ENCODE measurements at places on chromosomes 4 and X.

GRCh38 chr4:130591091-130591490 is 1495.1 kb downstream of the C4orf33 start:
- no peak for DNase-seq

GRCh38 chrX:118108304-118108703 is 8.3 kb downstream of the KLHL13 start:
- DNase-seq, result no peak

GRCh38 chr4:10750714-10751113 is 66.1 kb upstream of the CLNK start:
- DNase-seq, result no peak

GRCh38 chrX:5648941-5649568 is 579.6 kb downstream of the NLGN4X start:
- DNase-seq, result no peak

GRCh38 chr4:7843831-7844593 is 95.6 kb downstream of the AFAP1 start:
- peak; percentile 58 for DNase-seq

- DNase-seq, result no peak
Measured at GRCh38 chrX:115372152-115372551, 82.6 kb downstream of the LUZP4 start.

- peak; percentile 18 for DNase-seq
Measured at GRCh38 chr4:80073473-80074008, 512 bp upstream of the ANTXR2 start.

DNA sequence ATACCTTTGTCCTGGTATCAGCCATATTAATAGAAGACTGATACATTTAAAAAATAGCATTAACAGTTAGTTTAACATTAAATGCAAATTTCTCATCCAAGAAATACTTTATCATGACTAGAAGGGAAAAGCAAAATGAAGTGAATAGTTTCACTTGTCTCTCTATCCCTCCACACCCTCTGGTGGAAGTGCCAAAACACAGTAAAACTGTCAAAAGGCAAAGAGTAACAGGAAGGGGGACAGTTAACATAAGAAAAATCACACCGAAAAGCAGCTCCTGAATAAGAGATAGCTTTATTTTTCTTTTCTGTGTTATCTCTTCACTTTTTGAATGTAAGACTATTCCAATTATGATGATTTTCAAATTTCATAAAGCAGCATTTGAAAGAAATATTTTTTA is 187.2 kb downstream of the FBXW7 start:
- DNase-seq, result no peak

DNA sequence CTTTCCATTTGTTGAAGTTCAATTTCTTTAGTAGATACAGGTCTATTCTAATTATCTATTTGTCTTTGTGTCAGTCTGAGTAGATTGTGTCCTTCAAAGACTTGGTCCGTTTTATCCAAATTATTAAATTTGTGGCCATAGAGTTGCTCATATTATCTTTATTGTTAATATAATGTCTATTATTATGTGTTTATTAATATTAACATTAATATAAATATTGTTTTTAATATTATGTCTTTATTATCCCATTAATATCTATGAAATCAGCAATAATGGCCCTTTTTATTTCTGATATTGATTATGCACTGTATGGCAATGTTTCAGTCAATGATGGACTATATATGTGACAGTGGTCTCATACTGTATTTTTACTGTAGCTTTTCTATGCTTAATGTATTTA is 2067.3 kb upstream of the AGA start:
- no peak for DNase-seq

DNA sequence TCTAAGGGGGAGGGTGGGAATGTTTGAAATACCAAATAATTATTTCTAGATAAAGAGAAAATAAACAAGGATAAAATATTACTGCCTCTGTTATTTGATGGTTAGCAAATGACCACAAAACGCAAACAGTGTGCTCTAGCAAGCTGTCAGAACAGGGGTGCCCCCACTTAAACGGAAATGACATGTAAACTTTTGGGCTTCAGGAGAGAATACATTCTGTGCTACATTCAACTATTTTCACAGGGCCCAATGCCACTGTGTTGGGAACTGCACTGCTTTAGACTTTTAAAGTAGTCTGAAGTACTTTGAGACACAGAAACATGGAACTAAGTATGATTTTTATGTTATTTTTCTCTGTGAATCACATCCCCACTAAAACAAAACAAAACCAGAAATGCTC is 14.1 kb downstream of the CD40LG start:
- no peak for DNase-seq

DNA sequence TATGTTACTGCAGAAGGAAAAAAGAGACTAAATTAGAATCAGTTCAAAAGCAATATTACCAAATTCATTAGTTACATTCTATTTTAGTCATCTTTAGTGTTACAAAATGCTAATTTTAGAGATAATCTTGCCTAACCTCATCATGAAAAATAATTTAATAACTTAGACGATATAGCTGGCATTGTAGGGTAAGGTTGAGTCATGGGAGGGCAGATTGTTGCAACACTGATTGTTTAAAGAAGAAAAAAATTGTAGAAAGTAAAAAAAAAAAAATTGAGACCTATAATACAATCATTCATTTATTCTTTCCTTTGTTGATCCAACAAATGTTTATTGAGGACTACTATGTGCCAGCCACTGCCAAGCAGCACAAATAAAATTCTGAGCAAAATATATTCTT is 330.9 kb downstream of the GBA3 start:
- DNase-seq, result no peak

DNA sequence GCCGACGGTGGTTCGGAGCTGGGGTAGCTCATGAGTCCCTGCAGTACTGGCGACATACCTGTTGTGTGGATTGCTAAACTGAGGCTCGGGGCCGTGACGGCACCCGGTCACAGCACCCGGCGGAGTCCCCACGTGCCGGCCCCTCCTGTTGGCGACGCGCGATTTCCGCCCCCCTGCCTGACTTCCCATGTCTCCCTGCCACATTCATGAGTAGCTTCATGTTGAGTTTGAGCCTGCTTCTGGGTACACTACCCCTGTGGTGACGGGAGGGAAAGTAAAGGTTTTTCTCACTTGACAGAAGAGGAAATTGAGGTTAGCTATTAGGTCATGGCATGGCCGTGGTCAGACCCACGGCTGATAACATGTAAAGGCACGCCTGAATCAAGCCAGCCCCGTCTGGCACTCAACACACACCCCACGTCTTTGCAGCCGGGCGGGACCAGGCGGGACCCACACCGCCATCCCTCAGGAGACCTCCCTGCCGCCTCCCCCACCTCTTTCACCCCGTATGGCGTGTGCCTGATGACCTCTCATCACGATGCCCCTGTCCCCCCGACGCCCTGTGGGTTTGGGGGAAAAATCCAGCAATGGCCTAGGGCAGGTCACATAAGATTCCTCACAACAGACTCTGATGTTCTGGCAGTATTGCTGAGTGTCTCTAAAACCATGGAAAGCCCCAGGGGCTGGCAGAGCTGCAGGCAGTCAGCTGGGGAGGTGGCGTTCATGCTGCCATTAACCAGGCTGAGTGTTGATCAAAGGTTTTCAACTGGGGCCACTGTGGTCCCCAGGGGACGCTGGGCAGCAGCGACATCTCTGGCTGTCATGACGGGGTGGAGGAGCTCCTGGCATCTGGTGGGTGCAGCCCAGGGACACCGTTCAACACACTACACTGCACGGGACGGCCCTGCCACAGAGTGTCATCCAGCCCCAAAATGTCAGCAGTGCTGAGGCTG is 29.2 kb downstream of the P2RY8 start:
- DNase-seq, result no peak

DNA sequence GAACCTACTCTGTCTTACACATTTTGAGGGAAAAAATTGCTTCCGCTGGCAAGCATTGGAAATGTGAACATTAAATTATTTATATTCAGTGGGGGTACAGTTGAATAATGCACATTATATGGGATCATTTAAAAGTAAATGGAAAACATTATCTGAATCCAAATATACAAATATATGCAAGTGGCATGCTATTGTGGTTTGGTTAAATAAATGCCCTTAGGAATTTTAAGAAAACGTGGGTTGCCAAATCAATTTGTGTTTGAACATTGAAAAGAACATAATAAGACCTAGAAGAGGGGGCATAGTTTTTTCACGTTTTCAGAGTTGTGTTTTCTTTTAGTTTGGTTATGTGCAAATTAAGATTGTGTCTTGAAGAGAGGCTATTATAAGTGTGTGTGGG is 230.5 kb upstream of the PRKX start:
- DNase-seq, result no peak

DNA sequence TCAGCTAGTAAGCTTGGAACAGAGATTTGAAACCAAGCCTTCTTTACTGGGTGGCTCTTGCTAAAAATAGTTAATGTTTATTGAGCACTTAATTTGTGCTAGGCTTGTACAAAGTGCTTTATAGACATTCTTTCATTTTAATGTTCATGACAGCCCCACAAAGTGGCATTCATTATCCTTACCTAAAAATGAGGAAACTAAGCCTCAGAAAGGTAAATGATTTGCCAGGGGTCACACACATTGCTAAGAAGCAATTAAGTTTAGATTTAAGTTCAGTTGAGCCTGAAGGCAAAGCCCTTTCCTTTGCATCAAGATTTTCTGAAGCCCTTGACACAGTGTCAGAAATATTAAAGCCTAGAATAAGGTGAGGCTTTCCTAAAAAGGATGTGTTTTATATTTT is 327.5 kb upstream of the FGF13 start:
- no peak for DNase-seq

DNA sequence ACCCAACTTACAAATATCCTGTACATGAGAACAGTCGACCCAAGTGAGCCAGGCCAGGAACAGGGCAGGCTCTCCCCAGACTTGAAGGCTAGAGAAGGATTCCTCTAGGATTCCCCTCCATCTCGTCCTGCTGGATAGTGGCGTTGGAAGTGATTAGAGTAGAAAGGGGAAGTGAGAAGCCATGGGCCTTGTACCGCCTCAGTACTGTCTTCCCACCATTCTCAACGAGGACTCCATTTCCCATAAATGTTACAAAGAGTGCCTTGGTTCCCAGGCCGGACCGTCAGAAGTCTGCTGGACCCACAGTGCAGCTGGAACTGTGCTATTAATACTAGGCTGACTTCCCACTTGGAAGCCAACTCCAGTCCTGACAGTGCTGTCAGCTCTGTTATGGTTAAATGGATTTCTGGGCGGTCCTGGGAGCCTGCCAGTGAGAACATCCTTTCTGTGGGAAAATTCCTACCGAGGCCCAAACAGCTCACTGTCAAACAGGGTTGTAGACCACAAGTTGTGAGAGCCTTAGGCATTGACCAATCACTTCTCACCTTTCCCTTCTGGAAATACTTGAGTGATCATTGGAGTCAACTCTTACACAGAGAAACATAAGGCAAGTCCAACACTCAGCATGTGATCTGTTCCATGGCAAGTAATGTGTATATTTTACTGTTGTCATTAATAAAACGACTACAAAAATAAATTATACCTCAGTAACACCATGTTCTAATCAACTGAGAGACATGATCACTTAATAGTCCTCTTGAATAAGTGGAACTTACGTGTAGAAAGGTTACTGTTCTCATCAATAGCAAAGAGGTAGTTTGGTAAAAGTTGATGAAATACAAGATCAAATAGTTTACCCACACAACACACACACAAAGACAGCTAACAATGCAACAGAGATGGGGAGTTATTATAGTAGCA is 58.4 kb downstream of the AMELX start:
- no peak for DNase-seq

GRCh38 chr4:27048429-27049238 is 188.0 kb downstream of the STIM2 start:
- peak; percentile 11 for DNase-seq

DNA sequence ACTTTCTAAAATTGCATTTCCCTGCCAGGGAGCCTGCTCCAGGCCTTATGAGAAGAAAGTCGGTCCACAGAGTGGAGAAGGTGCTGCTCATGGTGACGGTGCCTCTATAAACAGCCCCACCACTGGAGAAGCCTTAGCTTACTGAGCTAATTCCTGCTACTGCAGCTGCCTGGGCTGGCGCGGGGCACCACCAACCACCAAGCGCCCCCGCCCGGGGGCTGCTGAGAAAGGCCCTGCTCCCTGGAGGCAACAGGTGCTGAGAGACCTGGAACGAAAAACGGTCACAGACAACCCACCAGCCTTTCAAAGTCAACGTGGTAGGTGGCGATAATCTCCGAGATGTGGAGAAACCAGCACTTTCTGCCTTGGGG is 2.9 kb downstream of the HCFC1 start:
- DNase-seq, result no peak

DNA sequence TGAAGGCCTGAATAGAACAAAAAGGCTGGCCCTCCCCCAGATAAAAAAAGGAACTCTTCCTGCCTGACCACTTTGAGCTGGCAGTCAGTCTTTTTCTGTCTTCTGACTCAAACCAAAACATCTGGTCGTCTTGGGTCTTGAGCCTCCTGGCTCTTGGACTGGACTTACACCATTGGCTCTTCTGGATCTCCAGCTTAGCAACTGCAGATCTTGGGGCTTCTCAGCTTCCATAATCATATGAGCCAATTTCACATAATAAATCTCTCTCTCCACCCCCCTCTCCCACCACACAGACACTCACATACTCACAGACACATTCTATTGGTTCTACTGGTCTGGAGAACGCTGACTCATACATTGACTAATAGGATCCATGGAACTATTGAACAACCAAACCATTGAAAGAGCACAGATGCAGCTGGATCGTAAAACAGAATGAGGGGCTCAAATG is 15.6 kb upstream of the CWH43 start:
- DNase-seq, result no peak

- DNase-seq, result no peak
Measured at GRCh38 chrX:72080800-72081199, 50.9 kb downstream of the RTL5 start.

DNA sequence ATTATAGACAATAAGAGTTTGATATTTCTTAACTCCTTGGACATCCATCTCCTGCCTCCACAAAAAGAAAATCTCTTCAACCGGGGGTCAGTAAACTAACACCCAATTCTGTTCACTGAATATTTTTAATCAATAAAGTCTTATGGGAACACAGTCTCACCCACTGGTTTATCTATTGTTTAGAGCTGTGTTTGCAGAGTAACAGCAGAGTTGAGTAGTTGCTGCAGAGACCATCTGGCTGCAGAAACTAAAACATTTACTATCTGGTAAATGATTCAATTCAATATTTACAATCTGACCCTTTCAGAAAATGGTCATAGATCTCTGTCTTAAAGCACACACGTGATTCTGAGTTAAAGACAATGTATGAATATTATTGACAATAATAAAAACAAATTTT is 94.0 kb downstream of the TMA16 start:
- no peak for DNase-seq

DNA sequence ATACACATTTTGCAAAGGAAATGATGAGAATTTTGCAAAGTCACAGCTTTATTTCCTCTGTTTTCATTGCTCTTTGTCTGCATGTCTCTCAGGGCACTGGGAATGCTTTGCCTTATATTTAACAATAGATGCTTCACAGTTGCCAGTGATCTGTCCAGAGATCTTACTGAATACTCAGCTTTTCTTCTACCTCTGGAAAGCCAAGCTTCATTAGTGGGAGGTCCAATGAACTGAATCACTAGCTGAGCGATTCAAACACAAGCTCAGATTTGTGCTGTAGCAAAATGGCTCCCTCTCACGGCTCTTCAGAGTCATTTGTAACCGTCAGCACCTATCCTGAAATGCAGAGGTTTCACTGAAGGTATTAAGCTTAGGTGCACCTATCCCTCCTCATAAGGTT is 138.9 kb downstream of the DCLK2 start:
- DNase-seq, result no peak

- DNase-seq, result no peak
Measured at GRCh38 chrX:9566150-9566621, 101.3 kb downstream of the TBL1X start.

- no peak for DNase-seq
Measured at GRCh38 chr4:162457071-162457865, 293.5 kb upstream of the FSTL5 start.

GRCh38 chr4:1012034-1012739 is 761 bp downstream of the FGFRL1 start:
- DNase-seq, result no peak

Measured in GM12891 (cell line).